Activated naive CD4-positive, alpha-beta T cell treated with anti-CD3 and anti-CD28 coated beads, Interleukin-2, amount 50 U/mL, for 72 hours (primary cell): ENCODE measurements at places on chromosomes 7 and 10. TPM values are rescaled to one million over a fixed set of nuclear protein-coding genes. Genes with fewer than 3 reads are reported as not detected.

Gene GOLGA7B
- 0.88 TPM for total RNA-seq

Gene MALSU1
- total RNA-seq = 83.4 TPM

Gene LANCL2
- 5.4 TPM for total RNA-seq

- DNase-seq = no peak
Observed at GRCh38 chr7:17022920-17023319, 141.1 kb upstream of the AGR3 start.

DNA sequence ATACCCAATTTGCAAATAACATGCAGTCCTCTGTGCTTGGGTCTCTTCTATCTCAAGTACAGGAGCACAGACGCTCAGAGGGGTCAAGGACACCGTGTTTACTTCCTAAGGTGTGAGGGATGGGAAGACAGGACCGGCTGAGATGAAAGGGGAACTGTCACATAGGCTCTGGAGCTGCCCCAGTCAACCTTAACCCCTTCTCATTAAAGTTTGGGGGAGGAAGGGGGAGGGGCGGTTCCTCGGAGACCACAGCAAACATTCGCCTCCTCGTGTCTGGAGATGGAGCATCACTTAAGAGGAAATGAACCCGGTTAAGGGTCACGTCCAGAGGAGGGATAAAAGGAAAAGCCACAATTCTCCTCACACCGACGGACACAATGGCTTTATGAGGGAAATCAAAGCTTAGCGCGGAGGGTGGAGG, 1.1 kb downstream of the SH3PXD2A start:
- DNase-seq = no peak

- no peak for DNase-seq
Observed at GRCh38 chr10:129516846-129517679, 50.0 kb downstream of the MGMT start.

DNA sequence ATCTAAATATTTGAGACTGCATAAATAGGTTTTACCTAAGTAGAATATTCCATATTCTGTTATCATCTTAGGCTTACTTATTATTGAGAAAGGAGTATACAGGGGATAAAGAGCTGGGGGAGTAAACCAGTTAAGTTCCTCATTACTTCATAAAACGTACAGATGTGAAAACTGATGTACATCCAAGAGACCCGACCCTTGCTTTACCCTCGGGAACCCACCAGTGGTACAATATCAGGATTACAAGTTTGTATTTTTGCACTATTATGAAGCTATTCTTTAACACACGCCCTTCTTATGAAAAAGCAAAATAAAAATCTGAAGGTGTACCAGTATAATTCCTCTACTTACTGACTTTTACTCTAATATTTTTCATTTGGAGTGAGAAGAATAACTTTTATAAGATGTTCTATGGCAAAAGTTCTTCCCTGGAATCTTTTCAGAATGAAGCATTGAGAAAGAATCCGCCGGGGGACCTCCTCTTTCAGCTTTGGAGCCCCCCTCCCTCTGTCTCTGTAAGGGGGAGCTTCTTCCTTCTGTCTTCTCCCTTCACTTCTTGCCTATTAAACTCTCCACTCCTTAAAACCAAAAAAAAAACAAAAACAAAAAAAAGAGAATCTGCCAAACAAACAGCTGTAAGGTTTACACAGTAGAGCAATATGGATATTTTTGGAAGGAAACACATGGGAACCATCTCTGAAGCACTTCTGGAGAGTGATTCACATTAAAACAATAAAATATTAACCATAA, 550.0 kb downstream of the TNS3 start:
- no peak for DNase-seq

- DNase-seq = no peak
Observed at GRCh38 chr7:121901026-121901425, 28.1 kb downstream of the PTPRZ1 start.
